Left cardiac atrium (tissue), 4 donors: ENCODE measurements at places on chromosomes 11 and 22. TPM values are rescaled to one million over a fixed set of nuclear protein-coding genes. Genes with fewer than 3 reads are reported as not detected.

Gene TH
- total RNA-seq = not detected

DNA sequence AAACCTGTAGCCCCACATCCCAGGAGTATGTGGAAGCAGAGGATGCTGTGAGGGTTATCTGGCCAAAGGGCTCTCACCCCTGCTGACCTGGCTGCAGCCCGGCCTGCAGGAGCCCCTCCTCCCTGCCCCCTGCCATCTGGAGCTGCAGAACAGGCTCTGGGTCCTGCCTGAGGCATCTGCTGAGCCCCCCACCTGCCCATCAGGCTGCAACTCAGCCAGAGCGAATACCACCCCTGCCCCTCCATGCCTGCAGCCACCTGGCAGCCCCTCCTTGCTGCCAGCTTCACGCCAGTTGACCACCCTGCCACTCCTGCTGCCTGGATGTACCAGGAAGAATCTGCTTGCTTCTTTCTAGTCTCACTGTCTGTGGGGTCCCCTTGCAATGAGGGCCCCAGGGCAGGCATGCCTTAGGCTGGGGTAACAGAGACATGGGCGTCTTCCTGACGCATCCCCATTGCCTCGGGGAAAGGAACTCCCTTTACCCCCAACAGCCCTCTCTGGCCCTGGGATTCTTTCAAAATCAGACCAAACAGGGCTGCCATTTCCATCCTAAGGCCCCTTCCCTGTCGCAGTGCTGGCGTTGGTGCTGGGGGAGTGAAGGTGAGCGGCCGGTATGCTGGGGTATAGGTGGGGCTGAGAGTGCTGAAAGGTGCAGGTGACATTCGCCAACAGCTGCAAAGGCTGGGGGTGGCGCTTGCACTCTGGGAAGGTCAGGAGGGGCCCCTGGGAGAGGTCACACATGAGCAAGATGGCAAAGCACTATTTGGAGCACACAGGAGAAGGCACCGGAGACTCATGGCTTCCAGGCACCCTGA lies 1334.6 kb downstream of the TBC1D22A start:
- no peak for DNase-seq

DNA sequence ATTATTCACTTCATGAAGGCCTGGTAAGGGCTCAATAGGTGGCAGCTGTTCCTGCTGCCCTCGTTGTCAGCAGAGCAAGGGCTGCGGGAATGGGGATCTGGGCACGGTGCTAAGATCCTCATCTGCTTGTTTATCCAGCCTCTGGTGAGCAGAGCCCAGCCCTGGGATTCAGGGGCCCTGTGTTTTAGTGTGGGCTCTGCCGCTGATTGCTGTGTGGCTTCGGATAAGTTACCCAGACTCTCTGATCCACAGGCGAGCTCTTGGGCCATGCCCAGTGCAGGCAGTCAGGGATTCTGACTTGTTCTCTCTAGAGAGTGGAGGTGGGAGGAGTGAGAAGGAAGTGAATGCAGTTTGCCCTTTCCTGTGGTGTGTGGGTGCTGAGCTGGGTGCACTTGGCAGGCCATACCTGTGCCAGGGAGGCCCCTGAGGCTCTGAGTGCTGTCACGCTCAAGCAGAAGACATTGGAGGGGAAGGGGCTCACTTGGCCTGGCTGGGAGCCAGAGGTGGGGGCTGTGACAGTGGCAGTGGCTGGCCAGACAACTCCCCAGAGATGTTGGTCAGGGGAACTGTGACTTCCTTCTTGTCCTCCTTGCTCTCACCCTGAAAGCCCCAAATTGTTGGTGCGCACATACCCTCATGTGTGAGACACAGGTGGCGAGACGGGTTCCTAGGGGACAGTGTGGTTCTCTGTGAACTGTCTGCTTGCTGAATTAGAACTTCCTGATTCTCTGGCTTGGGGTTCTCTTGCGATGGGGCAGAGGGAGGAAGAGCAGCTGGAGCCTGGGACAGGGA lies 43.7 kb downstream of the CD82 start:
- DNase-seq = no peak

DNA sequence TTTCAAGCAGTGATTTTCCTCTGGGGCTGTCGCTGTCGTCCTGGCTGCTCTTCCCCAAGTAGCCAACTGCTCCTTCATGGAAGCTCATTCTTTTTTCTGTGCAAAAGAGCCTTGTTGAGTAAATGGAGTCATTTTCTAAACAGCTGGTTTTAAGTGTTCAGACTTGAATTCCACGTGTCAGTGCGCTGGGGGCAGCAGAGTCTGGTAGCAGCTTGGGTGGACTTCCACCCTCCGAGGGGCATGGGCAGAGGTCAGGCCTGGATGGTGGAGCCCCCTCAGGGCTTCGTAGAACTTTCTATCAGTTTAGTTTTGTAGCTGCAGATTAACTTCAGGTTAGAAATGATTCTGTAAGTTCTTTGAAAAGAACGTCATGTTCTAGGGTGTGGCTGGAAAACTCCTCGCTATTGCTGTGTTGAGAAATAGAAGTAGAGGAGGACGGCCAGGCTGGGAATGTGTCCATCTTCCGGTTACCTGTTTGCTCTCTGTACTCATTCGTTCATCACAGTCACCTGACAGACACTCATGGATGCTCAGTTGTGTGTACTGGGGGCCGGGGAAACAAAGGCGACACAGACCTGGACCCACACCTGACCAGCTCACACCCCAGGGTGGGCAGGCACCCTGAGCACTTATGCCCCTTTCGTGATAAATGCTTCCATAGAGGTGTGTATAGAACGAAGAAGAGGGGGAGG lies 270.7 kb downstream of the TBC1D22A start:
- DNase-seq = no peak

DNA sequence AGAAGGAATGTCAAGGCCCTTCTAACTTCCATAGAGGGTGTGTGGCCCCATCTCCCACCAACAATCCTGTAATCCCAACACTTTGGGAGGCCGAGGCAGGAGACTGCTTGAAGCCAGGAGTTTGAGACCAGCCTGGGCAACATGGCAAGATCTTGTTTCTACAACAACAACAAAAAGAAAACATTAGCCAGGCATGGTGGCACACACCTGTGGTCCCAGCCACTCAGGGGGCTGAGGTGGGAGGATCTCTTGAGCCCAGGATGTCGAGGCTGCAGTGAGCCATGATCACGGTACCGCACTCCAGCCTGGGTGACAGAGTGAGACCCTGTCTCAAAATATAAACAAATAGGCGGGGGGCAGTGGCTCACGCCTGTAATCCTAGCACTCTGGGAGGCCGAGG lies 16.9 kb downstream of the TSPAN32 start:
- DNase-seq = no peak

DNA sequence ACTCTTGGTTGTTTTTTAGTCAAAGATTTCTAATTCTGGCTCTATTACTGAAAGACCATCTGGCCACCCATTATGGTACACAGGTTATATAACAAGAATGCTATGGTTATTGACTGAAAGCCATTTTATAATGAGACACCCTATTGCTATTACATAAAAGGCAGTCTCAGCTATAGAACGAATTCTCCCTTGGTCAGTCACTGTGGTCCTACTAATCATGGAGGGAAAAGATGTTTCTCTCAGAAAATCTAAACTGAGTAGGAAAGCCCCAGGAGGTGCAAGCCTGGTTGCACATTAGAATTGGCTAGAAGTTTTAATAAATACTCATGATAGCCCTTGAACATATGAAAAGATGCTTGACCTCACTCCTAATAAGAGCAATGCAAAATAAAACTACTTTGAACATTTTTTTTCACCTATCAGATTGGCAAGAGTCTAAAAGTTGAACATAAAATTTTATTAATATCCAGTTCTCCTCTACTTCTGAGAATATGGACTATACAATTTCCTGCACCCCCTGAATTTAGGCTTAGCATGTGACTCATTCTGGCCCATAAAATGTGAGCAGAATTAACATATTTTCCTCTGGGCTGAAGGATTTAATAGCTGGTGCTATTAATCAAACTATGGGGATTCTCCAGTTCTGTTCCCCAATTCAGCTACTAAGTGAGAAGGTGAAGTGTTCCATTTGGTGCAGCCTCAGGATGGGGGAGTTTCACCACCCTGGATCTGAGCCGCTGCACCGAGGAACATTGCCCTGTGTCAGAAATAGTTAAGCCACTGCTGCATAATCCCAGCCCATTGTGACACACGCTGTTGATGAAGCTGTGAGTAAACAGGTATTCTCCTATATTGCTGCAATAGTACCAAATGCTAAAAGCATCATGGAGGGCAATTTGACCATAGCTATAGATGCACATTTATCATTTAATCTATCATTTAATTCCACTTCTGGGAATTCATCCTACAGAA lies 11.5 kb upstream of the CRKL start:
- DNase-seq = no peak

DNA sequence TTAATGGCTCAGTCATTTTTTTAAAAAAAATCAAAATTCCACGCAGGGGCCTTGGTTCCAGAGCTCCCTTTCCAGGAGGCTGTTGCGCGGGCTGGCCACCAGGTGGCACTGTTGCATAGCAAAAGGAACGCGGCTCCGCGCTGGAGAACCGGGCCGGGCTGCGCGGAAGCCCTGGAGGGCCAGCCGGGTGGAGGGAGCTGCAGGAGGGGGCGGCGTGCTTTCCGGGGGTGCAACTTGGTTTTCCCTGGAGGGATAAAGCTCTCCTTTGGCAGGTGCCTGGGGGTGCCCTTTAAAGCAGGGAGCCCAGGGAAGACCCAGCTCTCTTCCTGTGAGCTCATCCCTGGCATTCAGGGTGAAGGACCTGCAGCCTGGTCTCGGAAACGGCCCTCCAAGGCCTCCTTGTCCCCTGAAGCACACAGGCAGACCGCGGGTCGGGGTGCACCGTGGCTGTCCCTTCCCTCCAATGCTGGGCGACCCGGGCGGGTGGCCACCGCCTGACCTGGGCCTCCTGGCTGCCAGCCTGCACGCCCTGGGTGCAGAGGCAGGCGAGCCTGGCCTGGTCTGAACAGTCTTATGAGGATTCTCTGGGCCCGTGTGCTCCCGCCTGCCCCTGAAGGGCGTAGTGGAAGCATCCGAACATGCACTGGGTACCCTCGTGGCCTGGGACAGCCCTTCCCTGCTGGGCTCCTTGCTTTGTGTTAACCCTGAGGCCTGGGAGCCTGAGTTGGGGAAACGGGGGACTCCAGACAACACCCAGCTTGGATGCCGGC lies 23.4 kb downstream of the KRTAP5-5 start:
- peak; percentile 77 for DNase-seq

Gene TEX12
- not detected for total RNA-seq

DNA sequence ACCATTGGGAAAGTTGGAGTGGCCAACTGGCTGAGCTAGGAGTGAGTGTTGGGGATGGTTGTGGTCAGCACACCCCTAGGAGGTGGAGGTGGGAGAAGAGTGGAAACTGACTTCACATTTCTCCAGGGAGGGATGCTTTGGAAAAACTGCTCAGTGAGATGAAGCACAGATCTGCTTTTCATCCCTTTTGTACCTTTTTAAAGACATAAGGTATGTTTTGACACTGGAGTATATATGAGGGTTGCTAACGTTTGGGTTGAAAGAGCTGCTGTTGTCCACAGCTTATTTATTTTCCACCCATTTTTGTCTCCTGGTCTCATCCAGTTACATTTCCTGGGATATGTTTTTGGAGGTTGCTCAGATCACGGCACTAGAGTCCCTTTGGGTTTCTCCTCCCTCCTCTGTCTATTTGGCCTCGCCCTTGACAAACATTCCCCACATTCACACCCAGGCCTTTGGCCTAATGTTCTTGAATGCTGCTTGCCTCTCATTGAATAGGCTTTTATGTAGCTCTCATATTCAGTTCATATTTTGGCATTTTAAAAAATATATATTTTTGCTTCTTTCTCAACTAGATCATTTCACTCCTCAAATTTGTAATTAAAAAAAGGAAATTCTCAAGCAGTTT lies 8.3 kb downstream of the SREBF2 start:
- DNase-seq = no peak

Gene KCNJ11
- 11.3 TPM for total RNA-seq

Gene GDPD4
- total RNA-seq = not detected

GRCh38 chr11:10918698-10919097 lies 60.8 kb upstream of the ZBED5 start:
- DNase-seq = no peak

Gene SCUBE2
- 4.4 TPM for total RNA-seq

Gene SYT7
- 39.7 TPM for total RNA-seq

GRCh38 chr11:128715691-128716561 lies 22.1 kb downstream of the FLI1 start:
- peak; percentile 51 for DNase-seq

GRCh38 chr11:3944198-3944597 lies 88.7 kb downstream of the STIM1 start:
- no peak for DNase-seq

GRCh38 chr22:45964926-45965527 lies 11.9 kb downstream of the WNT7B start:
- no peak for DNase-seq

Gene SLCO2B1
- 55.8 TPM for total RNA-seq

GRCh38 chr11:22711880-22712279 lies 45.5 kb downstream of the GAS2 start:
- no peak for DNase-seq

DNA sequence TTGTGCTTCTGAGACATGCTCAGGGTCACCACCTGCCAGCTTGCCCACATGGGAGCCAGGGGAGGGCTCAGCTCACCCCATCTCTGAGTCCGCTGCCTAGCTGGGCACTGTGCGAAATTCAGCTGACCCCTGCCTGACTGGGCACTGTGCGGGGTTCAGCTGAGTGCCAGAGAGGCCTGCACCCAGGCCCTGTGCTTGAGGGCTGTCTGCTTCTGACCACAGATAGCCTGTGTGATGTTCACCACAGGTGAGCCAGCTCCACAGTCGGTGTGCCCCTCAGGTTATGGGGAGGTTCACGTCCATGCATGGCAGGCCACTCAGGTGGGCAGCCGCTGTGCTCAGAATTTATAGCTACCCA lies 84.5 kb upstream of the SUSD2 start:
- no peak for DNase-seq

GRCh38 chr11:128193615-128194014 lies 393.7 kb downstream of the ETS1 start:
- no peak for DNase-seq

- DNase-seq = no peak
Measured at GRCh38 chr11:9691865-9692264, 28.0 kb downstream of the SWAP70 start.

- DNase-seq = no peak
Measured at GRCh38 chr22:50258361-50259292, 2.9 kb downstream of the MAPK12 start.

DNA sequence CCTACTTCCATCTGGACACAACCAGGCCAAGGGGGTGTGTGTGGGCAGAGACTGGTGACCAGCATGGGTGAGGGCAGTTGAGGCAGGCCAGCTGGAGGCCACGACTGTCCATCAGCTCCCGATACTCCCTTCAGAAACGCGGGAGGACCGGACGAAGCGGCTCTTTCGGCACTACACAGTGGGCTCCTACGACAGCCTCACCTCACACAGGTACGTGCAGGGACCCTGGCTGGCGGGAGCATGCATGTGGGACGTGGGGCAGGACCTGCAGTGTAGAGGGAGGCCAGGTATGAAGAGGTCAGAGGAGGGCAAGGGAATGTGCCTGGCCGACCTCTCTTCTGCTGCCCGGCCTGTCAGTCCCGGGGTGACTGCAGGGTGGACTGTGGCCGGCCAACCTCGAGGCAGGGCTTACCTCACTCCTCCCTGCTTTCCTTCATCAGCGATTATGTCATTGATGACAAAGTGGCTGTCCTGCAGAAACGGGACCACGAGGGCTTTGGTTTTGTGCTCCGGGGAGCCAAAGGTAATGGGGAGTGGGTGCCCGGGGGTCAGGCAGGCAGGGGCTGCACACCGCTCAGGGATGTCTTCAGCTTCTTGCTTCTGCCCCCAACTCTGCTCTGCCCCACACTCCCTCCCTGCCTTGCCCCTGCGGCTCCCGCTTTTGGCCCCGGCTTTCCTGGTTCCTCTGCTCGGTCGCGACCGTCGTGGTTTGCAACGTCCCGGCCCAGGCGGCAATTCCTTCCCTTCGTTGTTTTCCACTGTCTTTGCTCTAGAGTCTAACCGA lies 31.3 kb downstream of the SHANK3 start:
- DNase-seq = no peak
